ENCODE measurements at places on chromosomes 1 and 21.

DNA sequence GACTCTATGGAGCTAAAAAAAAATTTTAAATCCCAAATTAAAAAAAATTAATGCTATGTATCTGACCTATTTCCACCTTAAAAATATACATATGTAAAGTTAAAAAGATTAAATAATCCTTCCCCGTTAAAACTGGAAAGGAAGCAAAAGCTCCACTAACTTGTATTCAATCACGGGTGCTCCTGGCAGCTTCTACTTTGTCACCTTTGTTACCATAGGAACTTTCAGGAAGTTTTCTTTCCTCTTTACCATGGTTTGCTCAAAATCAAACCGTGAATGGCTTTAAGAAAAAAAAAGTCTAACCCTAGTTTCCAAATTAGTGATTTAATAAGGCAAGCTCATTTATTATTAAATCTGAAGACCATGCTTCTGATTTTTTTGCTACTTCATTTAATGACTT, 3.5 kb downstream of the GPATCH2 start:
- DNase-seq: no peak

- no peak for DNase-seq
Measured at GRCh38 chr1:47679826-47680225, 242.0 kb downstream of the FOXD2 start.

- DNase-seq: no peak
Measured at GRCh38 chr21:44259082-44259705, 2.5 kb downstream of the DNMT3L start.

DNA sequence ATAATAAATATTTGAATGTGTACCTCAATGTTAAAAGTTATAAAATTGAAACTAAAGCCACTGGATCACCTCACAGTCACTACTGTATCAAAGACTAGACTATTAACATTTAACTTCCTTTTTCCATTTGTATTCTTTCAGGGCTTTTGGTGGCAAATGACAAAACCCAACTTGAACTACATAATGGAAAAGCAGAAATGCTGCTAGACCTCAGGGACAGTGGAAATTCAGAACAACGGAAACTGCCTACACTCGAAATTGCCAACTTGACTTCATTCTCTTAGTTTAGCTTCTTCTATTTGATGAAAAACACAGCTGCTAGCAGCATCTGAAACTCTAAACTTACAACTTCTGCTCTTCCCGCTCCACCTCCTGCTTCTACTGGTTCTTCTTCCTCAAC, 34.9 kb upstream of the NTNG1 start:
- DNase-seq: no peak

All from stimulated activated CD4-positive, alpha-beta T cell treated with anti-CD3 and anti-CD28 coated beads, Interleukin-1b, Interleukin-23, amount 100 ng/mL, for 1 hour (primary cell).